Lower leg skin (tissue), 4 donors: ENCODE measurements at places on chromosomes 12 and 14.

GRCh38 chr12:23093488-23093887 lies 468.5 kb downstream of the ETNK1 start:
- DNase-seq: no peak

GRCh38 chr14:22276913-22277816 lies 311.9 kb downstream of the DAD1 start:
- no peak for DNase-seq

- no peak for DNase-seq
Measured at GRCh38 chr14:94172545-94172944, 1.6 kb upstream of the PPP4R4 start.

- DNase-seq: no peak
Measured at GRCh38 chr12:114477989-114478395, 72.0 kb upstream of the TBX5 start.

DNA sequence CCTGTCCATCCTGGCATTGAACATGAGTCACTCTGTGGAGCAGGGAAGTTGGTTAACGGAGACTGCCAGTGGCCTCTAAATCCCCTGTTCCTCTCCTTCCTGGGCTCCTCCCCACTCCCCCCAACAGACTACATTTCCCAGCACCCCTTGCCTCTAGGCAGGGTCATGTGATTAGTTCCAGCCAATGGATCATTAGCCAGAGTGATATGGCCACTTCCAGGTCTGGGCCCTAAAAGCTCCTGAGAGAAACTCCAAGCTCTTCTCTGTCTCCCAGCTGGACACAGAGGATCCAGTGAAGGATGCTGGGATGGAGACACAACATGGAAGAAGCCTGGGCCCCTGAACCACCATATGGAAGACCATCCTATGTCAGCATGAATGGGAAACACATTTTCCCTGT lies 54.4 kb upstream of the RFLNA start:
- no peak for DNase-seq

- no peak for DNase-seq
Measured at GRCh38 chr14:73712071-73712506, 2.1 kb downstream of the PNMA1 start.

GRCh38 chr12:4379405-4379804 lies at the start of gene FGF23:
Gene FGF23 (minus strand): TSS chr12:4379712. CDS start chr12:4379582, 130 bp downstream.
- DNase-seq: no peak

DNA sequence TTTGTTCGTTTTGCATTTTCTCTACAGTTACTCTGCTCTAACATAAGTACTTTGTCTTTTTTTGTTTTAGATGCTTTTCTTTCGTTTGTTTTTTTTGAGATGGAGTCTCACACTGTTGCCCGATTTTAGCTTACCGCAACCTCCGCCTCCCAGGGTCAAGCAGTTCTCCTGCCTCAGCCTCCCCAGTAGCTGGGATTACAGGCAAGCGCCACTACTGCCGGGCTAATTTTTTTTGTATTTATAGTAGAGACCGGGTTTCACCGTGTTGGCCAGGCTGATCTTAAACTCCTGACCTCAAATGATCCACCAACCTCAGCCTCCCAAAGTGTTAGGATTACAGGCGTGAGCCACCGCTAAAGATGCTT lies 2.7 kb downstream of the DIP2B start:
- no peak for DNase-seq

DNA sequence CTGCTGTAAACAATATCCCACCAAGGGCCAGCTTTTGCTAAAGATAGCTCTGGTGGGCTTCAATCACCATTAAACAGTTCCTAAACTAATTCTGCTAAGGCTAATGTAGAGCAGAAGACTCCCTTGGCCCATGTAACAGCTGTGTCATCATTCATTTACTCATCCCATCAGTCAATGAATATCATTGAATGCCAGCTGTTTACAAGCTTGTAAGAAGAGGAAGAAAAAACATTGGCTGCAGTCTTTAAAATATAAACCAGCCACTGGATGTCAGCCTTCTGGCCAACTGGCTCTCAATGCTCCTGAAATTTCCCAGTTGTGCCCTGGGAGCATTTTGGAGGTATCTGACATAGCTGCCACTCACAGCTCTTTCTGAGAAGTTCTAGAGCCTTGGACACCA lies 18.0 kb upstream of the MAP3K9 start:
- no peak for DNase-seq

DNA sequence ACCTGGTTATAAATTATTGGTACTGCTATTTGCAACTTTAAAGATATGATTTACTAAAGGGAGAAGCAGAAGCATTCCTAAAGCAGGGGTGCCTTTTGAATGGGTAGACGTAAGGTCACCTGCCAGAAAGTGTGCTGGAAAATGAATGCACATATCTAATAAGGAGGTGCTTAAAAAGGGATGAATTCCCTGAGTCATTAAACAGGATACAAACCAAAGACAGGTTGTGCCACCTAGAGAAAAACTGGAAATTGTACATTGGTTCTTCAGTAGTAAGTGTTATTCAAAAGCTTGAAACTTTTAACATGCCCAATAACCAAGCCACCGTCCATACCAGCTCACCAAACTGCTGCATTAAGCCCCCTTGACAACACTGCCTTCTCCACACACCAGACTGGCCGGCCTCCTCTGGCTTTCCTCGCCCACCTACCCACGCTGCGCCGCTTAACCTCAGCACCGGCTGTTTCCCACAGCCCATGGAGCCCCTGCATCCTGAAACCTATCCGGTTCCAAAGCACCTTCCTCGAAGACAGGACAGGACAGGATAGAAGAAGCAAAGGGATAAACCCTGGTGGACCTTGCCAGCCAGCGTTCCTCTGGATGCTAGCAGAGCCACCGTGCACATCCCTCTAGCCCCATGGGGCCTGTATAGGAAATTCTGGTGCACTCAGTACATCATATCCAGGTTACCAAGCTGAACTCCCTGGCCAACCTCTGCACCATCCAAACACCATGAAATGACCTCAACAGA lies 201.5 kb upstream of the CAND1 start:
- DNase-seq: no peak

DNA sequence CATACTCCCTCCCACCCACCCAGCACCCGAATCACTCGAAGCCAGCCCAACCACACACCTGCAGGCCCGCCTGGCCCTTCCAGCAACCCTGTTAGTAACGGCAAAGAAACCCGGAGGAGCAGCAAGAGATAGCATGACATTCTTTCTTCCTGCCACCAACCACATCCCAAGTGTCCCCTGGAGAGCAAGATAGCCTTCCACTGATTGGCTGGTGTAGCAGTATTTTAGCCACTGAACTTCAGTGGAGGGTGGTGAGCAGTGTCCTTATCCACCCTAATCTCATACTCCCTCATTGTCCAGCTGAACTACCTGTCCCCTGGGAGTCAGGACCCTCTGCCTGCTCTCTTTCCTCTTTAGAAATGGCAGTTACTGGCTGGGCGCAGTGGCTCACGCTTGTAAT lies 769 bp upstream of the SLC39A5 start:
- DNase-seq: no peak

- no peak for DNase-seq
Measured at GRCh38 chr12:70609203-70609602, 28.0 kb downstream of the PTPRB start.

DNA sequence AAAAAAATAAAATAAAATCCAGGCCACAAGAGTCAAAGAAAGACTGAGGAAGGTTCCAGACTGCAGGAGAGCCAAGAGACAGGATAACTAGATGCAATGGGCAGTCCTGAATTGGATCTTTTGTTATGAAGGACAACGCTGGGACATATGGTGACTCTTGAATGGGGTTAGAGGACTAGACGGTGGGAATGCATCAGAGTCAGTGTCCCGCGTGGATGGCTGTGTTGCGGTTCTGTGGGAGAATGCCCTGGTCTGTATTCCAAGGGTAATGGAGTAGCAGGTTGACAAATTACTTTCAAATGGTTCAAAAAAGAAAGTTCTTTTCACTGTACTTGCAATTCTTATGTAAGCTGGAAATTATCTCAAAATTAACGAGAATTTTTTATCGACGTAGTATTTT lies 20.1 kb downstream of the SSH1 start:
- DNase-seq: no peak

GRCh38 chr12:14273913-14274311 lies 91.6 kb upstream of the ATF7IP start:
- DNase-seq: no peak

DNA sequence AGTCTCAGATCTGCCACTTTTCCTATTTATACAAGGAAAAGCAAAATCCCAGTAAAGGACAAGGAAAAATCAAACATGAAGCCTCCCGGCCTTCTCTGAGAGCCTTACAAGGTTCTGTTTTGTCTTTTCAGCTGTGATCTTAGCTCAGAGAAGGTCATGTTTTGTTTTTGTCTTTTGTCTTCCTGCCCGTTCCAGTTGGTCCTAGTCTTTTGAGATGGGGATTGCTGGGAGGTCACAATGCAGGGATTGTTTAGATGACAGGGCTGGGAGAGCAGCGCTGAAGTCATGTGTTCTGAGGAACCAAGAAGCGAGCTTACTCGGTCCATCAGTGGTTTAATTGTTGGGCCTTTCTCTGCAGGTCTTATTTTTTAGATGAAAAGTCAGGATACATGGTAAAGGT lies 6.0 kb downstream of the PLEKHH1 start:
- peak; percentile 54 for DNase-seq

- no peak for DNase-seq
Measured at GRCh38 chr14:68881396-68881795, 88.5 kb upstream of the ZFP36L1 start.

DNA sequence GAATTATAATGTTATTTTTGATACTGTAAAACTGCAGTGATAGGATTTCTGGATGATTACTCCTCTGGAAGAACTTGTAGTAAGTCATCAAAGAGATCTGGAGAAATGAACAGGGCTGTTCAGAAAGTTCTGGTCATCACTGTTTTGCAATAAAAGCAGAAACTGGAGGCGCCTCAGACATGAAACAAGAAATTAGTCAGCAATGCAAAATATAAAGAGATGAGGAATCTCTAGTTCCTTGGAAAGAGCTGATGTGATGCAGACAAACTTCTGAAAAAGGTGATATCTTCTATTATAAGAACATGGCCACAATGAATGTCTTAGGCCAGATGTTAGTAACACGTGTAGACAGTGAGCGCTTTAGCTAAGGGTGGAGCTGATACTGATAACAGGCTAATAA lies 9.5 kb downstream of the ACIN1 start:
- DNase-seq: no peak

GRCh38 chr14:76007852-76008251 lies 22.3 kb downstream of the IFT43 start:
- DNase-seq: no peak

DNA sequence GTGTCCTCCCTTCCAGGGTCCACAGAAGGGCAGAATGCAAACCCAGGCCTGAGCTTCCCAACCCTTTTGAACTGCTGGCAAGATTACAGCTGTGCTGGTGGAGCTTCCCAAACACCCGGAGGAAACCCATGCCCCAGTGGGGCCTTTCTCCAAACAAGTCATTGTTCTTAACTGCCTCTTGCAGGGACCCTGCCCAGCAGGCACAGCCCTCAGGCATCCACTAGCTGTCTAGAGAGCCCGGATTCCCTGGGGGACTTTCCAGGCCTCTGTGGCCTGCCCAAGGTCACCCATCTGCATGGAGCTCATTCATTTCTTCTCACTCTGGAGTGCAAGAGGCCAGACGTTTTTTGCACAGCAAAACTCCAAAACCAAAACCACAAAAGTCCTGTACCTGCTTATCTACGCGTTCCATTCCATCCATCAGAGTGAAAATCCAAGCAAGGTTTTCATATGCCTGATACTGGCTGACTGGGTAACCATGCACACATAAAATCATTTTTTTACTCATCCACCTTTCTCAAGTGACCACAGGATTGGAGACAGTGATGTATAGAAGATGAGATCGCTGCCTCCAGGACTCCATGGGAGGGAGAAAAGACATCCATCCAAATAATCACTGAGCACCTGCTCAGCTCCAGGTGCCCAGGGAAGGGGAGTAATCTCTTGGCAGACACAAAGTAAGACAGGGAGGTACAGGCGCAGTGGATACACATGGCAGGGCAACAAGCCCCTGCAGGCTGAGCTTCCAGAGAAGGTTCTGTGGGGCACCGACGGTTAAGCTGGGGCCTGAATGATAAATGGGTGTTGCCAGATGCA lies 17.2 kb upstream of the BDKRB2 start:
- DNase-seq: no peak

- DNase-seq: no peak
Measured at GRCh38 chr12:11764837-11765236, 115.4 kb downstream of the ETV6 start.

- DNase-seq: no peak
Measured at GRCh38 chr14:37094502-37094901, 77.9 kb downstream of the SLC25A21 start.

DNA sequence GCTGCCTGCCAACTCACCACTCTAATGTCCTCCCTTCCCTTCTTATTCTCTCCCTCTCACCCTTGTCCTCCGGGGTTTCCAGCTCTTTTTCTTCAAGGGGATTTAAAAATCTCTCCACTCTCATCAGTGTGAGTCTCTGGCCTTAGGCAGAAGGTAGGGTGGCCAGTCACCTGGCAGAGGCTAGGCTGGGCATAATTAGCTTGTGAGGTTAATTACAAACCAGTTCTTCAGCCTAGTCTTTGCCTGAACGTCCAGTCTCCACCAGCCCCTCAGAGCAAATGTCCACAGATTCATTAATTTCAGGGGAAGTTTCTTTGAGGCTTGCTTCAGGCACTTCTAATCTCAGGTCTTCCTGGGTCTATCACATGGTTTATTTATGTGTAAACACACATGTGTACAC lies 6.7 kb downstream of the KRT7 start:
- no peak for DNase-seq

GRCh38 chr14:80628547-80628946 lies 313.0 kb downstream of the CEP128 start:
- no peak for DNase-seq

DNA sequence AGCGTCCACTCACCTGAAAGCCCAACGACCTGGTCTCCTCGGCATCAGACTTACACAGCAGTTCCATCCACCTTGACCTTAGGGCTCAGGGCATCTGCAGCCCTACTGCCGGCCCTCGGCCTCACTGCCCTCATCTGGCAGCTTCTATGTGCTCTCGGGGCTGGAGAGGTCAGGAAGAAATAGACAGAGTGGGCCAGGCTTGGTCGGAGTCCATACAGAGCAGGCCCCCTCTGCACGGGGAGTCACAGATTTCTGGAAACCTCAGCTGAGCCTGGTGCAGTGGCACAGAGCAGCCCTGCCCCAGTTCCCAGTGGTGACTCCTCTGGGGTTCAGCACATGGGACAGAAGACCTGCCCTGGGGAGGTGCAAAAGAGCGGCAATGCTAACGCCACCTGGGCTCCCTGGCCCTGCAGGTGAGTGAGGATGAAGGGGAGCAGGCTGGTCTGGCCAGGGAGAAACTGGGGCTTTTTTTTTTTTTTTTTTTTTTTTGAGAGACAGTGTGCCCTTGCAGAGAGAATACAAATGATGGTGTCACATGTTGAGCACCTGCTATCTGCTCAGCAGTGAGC lies 190.1 kb upstream of the PRMT8 start:
- no peak for DNase-seq
